ENCODE measurements at places on chromosomes 3 and 15. TPM values are rescaled to one million over a fixed set of nuclear protein-coding genes. Genes with fewer than 3 reads are reported as not detected.

Gene PARL
- total RNA-seq: 67.0 TPM

Gene CSTA
- total RNA-seq: 0.81 TPM

Gene ZNF502
- total RNA-seq: 1.2 TPM

Gene C3orf80
- 0.92 TPM for total RNA-seq

Gene ROPN1
- not detected for total RNA-seq

Gene BNC1
- total RNA-seq: 0.65 TPM

Gene FILIP1L
- total RNA-seq: 0.22 TPM

Gene POLQ
- 5.8 TPM for total RNA-seq

Gene XIRP1
- total RNA-seq: 0.17 TPM

All from A549 treated with AZD2906 at 1 μM for 4 hours (cell line).